ENCODE measurements at places on chromosomes 6 and 20. TPM values are rescaled to one million over a fixed set of nuclear protein-coding genes. Genes with fewer than 3 reads are reported as not detected.

ZNF133 gene
- polyA plus RNA-seq = 10.6 TPM

MATN4 gene
- polyA plus RNA-seq = 3.3 TPM

RIPPLY2 gene
- polyA plus RNA-seq = 4.0 TPM

EYS gene
- 0.35 TPM for polyA plus RNA-seq

CBLN4 gene
- not detected for polyA plus RNA-seq

IYD gene
- polyA plus RNA-seq = not detected

MAS1L gene
- polyA plus RNA-seq = not detected

IGF2R gene
- polyA plus RNA-seq = 11.7 TPM

TRIM10 gene
- polyA plus RNA-seq = not detected

OR2B6 gene
- not detected for polyA plus RNA-seq

PRICKLE4 gene
- 0.48 TPM for polyA plus RNA-seq

TAF4 gene
- 7.2 TPM for polyA plus RNA-seq

NRSN1 gene
- 0.68 TPM for polyA plus RNA-seq

DEFB116 gene
- not detected for polyA plus RNA-seq

ALDH8A1 gene
- polyA plus RNA-seq = not detected

LZTS3 gene
- 10.7 TPM for polyA plus RNA-seq

ANKEF1 gene
- 4.6 TPM for polyA plus RNA-seq

TRIM15 gene
- 0.26 TPM for polyA plus RNA-seq

PLCB4 gene
- 6.5 TPM for polyA plus RNA-seq

HLA-DRA gene
- polyA plus RNA-seq = 7.7 TPM

SALL4 gene
- 122 TPM for polyA plus RNA-seq

DLK2 gene
- 0.57 TPM for polyA plus RNA-seq

DNMT3B gene
- polyA plus RNA-seq = 726 TPM

FAM209B gene
- polyA plus RNA-seq = 0.68 TPM

PIGT gene
- polyA plus RNA-seq = 48.4 TPM

PNPLA1 gene
- not detected for polyA plus RNA-seq

OPN5 gene
- not detected for polyA plus RNA-seq

TINAG gene
- not detected for polyA plus RNA-seq

HRH3 gene
- 1.5 TPM for polyA plus RNA-seq

TFAP2D gene
- polyA plus RNA-seq = not detected

CST4 gene
- polyA plus RNA-seq = not detected

LRRC73 gene
- not detected for polyA plus RNA-seq

ZSCAN12 gene
- 2.0 TPM for polyA plus RNA-seq

ADGB gene
- not detected for polyA plus RNA-seq

SLC22A16 gene
- polyA plus RNA-seq = 0.37 TPM

ARHGAP40 gene
- 0.30 TPM for polyA plus RNA-seq

ADAT2 gene
- polyA plus RNA-seq = 7.4 TPM

ZBTB46 gene
- polyA plus RNA-seq = 3.2 TPM

ACSS1 gene
- polyA plus RNA-seq = 1.1 TPM

COL21A1 gene
- polyA plus RNA-seq = 5.0 TPM

NEDD9 gene
- polyA plus RNA-seq = 4.4 TPM

SMPDL3A gene
- polyA plus RNA-seq = 5.1 TPM

THBS2 gene
- polyA plus RNA-seq = 7.9 TPM

GOPC gene
- polyA plus RNA-seq = 15.5 TPM

ULBP2 gene
- 0.21 TPM for polyA plus RNA-seq

ESR1 gene
- polyA plus RNA-seq = 0.24 TPM
